Melanocyte of skin (primary cell): ENCODE measurements at places on chromosomes 12 and 14. TPM values are rescaled to one million over a fixed set of nuclear protein-coding genes. Genes with fewer than 3 reads are reported as not detected.

The CCDC177 gene
- not detected in 2 replicates for total RNA-seq

The KRT2 gene
- total RNA-seq = not detected in 2 replicates

The ESRRB gene
- total RNA-seq = not detected in 2 replicates

The COX8C gene
- not detected in 2 replicates for total RNA-seq

The RAD51B gene
- total RNA-seq = 44.3 and 55.8 TPM in 2 replicates

The KLRF1 gene
- total RNA-seq = not detected in 2 replicates

The KRT79 gene
- total RNA-seq = not detected in 2 replicates

The PTPN21 gene
- 6.5 and 8.7 TPM in 2 replicates for total RNA-seq

The JPH4 gene
- 0.36 TPM in 1 of 2 replicates, not detected in the other for total RNA-seq

The SCN8A gene
- total RNA-seq = 4.1 and 8.7 TPM in 2 replicates

The SPRYD3 gene
- total RNA-seq = 11.0 and 15.3 TPM in 2 replicates

The TSPAN11 gene
- 0.34 and 1.1 TPM in 2 replicates for total RNA-seq

The RDH12 gene
- total RNA-seq = 1.1 TPM in 1 of 2 replicates, not detected in the other

The ABHD4 gene
- total RNA-seq = 13.8 and 25.1 TPM in 2 replicates

The EPYC gene
- total RNA-seq = not detected in 2 replicates

The ZCCHC8 gene
- 12.7 and 16.0 TPM in 2 replicates for total RNA-seq

The PTGDR gene
- total RNA-seq = not detected in 2 replicates

The RERG gene
- not detected in 2 replicates for total RNA-seq

The CLEC14A gene
- total RNA-seq = 0.36 TPM in 1 of 2 replicates, not detected in the other

The CNTN1 gene
- total RNA-seq = 12.4 and 16.9 TPM in 2 replicates

The MANSC4 gene
- total RNA-seq = 0.36 TPM in 1 of 2 replicates, not detected in the other

The DHRS2 gene
- 0.34 TPM in 1 of 2 replicates, not detected in the other for total RNA-seq

The C12orf54 gene
- total RNA-seq = not detected in 2 replicates

The ESR2 gene
- 39.6 and 47.7 TPM in 2 replicates for total RNA-seq

The ACVRL1 gene
- 1.00 and 1.2 TPM in 2 replicates for total RNA-seq

The SLC16A7 gene
- 6.5 and 10.5 TPM in 2 replicates for total RNA-seq

The ALX1 gene
- 39.0 and 44.9 TPM in 2 replicates for total RNA-seq

The GTF2A1 gene
- total RNA-seq = 22.3 and 35.2 TPM in 2 replicates

The RALGAPA1 gene
- total RNA-seq = 54.0 and 69.8 TPM in 2 replicates

The IL23A gene
- 0.33 TPM in 1 of 2 replicates, not detected in the other for total RNA-seq

The C3AR1 gene
- total RNA-seq = 0.69 and 1.1 TPM in 2 replicates

The SERPINA10 gene
- not detected in 2 replicates for total RNA-seq

The LRRC9 gene
- total RNA-seq = not detected in 2 replicates

The GLS2 gene
- not detected in 2 replicates for total RNA-seq

The LGR5 gene
- not detected in 2 replicates for total RNA-seq

The PLA2G1B gene
- total RNA-seq = not detected in 2 replicates

The IGFBP6 gene
- 2.1 and 3.3 TPM in 2 replicates for total RNA-seq

The SLC38A4 gene
- 0.36 TPM in 1 of 2 replicates, not detected in the other for total RNA-seq

The AJUBA gene
- total RNA-seq = 2.1 and 6.9 TPM in 2 replicates

The NOS1 gene
- not detected in 2 replicates for total RNA-seq

The ALDH1L2 gene
- 25.1 and 53.8 TPM in 2 replicates for total RNA-seq

The LUM gene
- 0.34 and 2.2 TPM in 2 replicates for total RNA-seq

The ALKBH1 gene
- 13.7 and 15.3 TPM in 2 replicates for total RNA-seq

The CLEC4A gene
- 0.31 TPM in 1 of 2 replicates, not detected in the other for total RNA-seq

The RD3L gene
- total RNA-seq = not detected in 2 replicates

The CISTR gene
- not detected in 2 replicates for total RNA-seq

The TTLL5 gene
- 26.1 and 33.3 TPM in 2 replicates for total RNA-seq

The RAD51AP1 gene
- 13.8 and 18.2 TPM in 2 replicates for total RNA-seq

The KLRK1 gene
- not detected in 2 replicates for total RNA-seq

The CIROP gene
- not detected in 2 replicates for total RNA-seq

The PTPRO gene
- 0.36 TPM in 1 of 2 replicates, not detected in the other for total RNA-seq

The GPR135 gene
- total RNA-seq = 2.7 and 4.8 TPM in 2 replicates

The KLHL33 gene
- under 0.01 and 0.15 TPM in 2 replicates for total RNA-seq

The KRT71 gene
- total RNA-seq = not detected in 2 replicates

The MSI1 gene
- 0.15 TPM in 1 of 2 replicates, not detected in the other for total RNA-seq

The ANO2 gene
- total RNA-seq = not detected in 2 replicates

The TBX5 gene
- under 0.01 TPM in 1 of 2 replicates, not detected in the other for total RNA-seq

The LRTM2 gene
- not detected in 2 replicates for total RNA-seq
